ENCODE measurements at places on chromosomes 13 and 19. TPM values are rescaled to one million over a fixed set of nuclear protein-coding genes. Genes with fewer than 3 reads are reported as not detected.

Gene SERPINE3
- total RNA-seq = not detected

Gene DNAAF3
- 0.45 TPM for total RNA-seq

Gene KLK12
- not detected for total RNA-seq

DNA sequence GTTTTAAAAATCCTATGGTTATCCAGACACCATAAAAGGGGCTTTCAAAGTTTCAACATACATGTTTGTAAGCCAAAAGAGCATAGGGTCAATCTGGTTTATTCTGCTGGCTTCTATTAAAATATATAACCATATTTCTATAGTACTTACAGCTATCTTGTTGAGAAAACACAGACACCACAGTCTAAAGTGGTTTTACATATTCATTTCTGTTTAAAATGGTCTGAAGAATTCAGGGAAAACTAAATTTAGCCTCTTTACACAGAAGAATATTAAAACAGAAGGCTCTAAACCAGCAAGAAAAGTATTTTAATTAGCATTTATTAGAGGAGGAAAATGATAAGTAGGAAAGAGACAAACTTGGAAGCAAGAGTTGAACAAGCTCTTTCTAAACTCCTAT, 203.9 kb downstream of the LHFPL6 start:
- H3K36me3 ChIP-seq = no peaks in the 10 kb centered on the region
- no peaks in the 10 kb centered on the region for H3K4me1 ChIP-seq
- no peak overlapping the region for H3K27ac ChIP-seq
- H3K4me3 ChIP-seq = no peak overlapping the region
- no peaks in the 10 kb centered on the region for H3K27me3 ChIP-seq

GRCh38 chr19:46813839-46814358, 25.5 kb upstream of the SLC1A5 start:
- H3K36me3 ChIP-seq = no peaks in the 10 kb centered on the region
- H3K4me3 ChIP-seq = no peak overlapping the region
- no peaks in the 10 kb centered on the region for H3K4me1 ChIP-seq
- no peak overlapping the region for H3K27ac ChIP-seq
- no peaks in the 10 kb centered on the region for H3K27me3 ChIP-seq

DNA sequence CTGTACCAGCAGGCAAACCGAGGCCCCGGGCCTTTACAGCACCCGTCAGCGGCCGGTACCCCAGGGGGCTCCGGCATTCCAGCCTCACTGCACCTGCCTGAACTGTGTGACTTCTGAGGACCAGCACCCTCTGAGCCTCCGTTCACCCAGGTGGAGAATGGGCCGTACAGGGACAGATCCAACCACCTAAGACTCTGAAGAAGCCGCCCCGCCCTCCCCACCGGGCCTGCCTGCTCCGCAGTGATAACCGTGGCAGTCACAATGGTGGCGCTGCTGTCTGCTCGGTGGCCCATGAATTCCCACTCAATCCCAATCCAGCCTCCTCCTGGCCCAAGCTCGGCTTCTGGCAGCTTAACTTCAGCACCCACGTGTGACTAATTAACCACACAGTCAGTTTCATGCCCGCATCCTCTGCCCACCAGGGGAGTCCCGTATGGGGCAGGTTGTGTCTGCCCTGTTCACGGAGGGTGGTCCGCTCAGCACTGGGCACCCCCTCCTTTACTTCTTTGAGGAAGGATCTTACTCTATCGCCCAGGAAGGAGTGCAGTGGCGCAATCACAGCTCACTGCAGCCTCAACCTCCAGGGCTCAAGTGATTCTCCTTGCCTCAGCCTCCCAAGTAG, 3.4 kb downstream of the TCF3 start:
- no peak for DNase-seq
- H3K27me3 ChIP-seq = no peaks in the 10 kb centered on the region
- no peak overlapping the region for H3K27ac ChIP-seq
- peaks cover 3% of the 10 kb centered on the region for H3K36me3 ChIP-seq
- no peak overlapping the region for H3K4me3 ChIP-seq

DNA sequence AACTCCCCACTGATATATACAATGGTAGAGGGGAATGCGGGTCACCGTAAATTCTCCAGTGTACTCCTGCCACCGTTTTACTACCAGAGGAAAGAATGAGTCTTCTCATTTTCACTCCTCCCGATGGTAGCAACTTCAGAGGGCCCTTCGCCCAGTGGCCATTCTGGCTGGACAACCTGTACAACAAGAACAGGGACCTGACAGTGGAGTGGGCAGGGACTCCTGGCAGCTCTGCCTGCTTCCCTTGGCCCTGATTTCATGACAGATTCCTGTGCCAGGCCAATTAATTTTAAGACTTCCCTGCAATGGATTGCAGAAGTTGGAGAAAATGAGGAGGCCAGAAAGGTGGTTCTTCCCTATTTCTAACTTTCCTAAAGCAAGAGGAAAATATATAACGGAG, 148.9 kb downstream of the GPC6 start:
- no peak overlapping the region for H3K4me3 ChIP-seq
- no peaks in the 10 kb centered on the region for H3K4me1 ChIP-seq
- H3K36me3 ChIP-seq = no peaks in the 10 kb centered on the region
- no peak for DNase-seq
- no peak overlapping the region for H3K27ac ChIP-seq

DNA sequence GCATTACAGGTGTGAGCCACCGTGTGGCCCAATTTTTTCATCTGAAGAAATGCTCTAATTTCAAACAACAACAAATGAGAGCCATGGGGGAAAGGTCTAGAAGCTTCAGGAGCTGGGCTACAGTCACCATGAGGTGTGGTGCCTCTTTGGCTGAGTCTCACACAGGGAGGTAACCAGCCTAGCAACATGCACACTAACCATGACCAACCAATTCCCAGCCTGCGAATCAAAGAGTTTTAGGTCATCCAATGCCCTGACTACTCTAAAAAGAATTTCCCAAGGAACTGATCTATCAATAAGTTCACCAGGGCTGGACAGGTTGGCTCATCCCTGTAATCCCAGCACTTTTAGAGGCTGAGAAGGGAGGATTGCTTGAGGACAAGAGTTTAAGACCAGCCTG, 29.9 kb downstream of the PBX4 start:
- no peaks in the 10 kb centered on the region for H3K36me3 ChIP-seq

- no peaks in the 10 kb centered on the region for H3K36me3 ChIP-seq
- no peaks in the 10 kb centered on the region for H3K4me1 ChIP-seq
These were observed 25.8 kb downstream of the TNFSF9 start for GRCh38 chr19:6556480-6557195.

- H3K36me3 ChIP-seq = no peaks in the 10 kb centered on the region
- no peak for DNase-seq
- H3K27me3 ChIP-seq = no peaks in the 10 kb centered on the region
- no peak overlapping the region for H3K4me3 ChIP-seq
- no peak overlapping the region for H3K27ac ChIP-seq
These were observed 15.2 kb downstream of the PLEKHF1 start for GRCh38 chr19:29680447-29680846.

Gene ALKBH7
- total RNA-seq = 55.5 TPM

Gene RXFP2
- not detected for total RNA-seq

DNA sequence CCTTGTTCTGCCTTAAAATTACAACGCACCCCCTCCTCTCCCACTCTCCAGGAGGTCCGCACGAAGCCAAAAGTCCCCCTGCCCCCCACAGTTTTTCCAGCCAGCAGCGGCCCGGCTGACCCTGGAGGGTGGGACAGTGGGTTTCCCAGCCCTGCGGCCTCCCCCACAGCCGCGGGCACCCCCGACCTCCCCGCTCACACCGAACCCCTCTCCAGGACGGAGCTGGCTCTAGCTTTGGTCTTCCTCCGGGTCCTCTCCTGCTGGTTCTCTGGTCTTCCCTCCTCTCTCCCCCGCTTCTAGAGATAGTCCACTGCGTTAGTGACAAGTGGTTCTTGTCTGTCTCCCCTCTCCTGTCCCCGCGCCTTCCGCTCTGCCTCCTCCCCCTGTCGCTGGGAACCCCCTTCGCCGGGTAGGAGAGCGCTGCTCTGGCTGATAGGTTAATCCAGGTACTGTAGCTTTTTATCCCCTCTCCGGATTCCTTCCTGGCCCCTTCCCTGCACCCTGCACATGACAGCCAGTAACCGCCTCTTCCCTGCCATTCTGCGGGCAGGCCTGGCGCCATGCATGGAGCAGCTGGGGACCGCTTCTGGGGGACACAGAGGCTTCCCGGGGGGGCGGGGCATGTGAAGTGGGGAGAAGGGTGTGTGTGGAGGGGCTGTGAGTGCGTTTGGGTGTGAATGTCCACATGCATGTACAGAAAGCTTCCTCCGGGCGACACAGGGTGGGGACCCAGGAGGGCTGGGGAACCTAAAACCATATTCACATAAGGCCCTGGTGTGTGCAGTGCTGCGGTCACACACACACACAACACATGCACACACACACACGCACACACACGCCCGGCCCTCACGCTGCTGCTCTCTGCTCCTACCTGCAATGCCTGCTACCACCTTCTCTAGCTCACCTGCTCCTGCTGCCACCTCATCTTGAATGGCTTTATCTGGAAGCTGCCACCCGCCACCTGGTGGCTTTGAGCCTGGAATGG, 17.2 kb downstream of the PRR36 start:
- peaks cover 11% of the 10 kb centered on the region for H3K4me1 ChIP-seq
- no peak overlapping the region for H3K4me3 ChIP-seq
- no peak for DNase-seq
- H3K27ac ChIP-seq = no peak overlapping the region
- no peaks in the 10 kb centered on the region for H3K27me3 ChIP-seq

- no peak overlapping the region for H3K4me3 ChIP-seq
- H3K36me3 ChIP-seq = no peaks in the 10 kb centered on the region
- no peak overlapping the region for H3K27ac ChIP-seq
- H3K4me1 ChIP-seq = no peaks in the 10 kb centered on the region
These were observed 112.3 kb upstream of the FRY start for GRCh38 chr13:31919241-31919640.

DNA sequence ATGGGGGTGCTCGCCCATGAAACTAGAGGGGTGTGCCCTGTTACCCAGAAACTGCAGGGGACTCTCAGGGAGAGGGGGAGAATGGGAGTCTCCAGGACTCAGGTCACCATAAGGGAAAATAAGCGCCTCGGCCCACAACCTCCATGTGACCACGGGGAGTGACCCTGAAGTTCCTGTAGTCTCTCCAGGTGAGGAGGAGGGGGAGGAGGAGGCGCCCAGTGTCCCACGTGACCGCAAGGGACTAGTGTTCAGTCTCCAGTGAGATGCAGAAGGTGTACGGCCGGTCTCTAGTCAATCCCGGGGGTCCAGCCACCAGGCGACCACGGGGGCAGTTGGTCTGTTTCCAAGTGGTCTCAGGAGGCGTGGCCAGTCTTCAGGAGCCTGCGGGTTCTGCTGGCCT, 16.0 kb downstream of the TM6SF2 start:
- no peaks in the 10 kb centered on the region for H3K36me3 ChIP-seq
- no peaks in the 10 kb centered on the region for H3K27me3 ChIP-seq
- H3K4me1 ChIP-seq = no peaks in the 10 kb centered on the region
- DNase-seq = peak; percentile 56

DNA sequence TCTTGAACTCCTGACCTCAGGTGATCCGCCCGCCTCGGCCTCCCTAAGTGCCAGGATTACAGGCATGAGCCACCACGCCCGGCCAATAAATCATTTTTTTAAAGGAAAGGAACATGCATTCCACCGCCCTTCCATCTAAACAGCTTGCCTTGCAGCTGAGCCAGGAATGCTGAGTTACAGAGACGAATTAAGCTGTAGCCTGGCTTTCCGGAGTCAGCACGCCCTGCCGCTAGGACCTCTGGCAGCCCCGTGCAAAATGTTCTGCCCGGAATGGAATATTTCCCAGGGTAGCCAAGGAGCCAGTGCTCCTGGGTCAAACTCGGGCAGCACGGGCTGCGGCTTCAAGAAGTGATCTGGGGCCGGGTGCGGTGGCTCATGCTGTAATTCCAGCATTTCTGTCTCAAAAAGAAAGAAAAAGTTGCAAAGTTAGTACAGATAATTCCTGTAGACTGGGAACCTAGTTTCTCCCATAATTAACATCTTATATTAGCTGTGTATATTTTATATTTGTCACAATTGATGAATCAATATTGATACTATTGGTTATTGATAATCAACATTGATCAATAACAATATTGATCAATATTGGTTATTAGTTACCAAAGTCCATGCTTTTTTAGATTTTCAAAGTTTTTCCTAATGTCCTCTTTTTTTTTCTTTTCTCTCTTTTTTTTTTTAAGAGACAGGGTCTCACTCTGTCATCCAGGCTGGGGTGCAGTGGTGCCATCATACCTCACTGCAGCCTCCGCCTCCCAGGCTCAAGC, 19.2 kb downstream of the ATCAY start:
- no peak overlapping the region for H3K4me3 ChIP-seq
- H3K27me3 ChIP-seq = no peaks in the 10 kb centered on the region
- no peak for DNase-seq
- H3K4me1 ChIP-seq = no peaks in the 10 kb centered on the region
- no peaks in the 10 kb centered on the region for H3K36me3 ChIP-seq
- no peak overlapping the region for H3K27ac ChIP-seq

DNA sequence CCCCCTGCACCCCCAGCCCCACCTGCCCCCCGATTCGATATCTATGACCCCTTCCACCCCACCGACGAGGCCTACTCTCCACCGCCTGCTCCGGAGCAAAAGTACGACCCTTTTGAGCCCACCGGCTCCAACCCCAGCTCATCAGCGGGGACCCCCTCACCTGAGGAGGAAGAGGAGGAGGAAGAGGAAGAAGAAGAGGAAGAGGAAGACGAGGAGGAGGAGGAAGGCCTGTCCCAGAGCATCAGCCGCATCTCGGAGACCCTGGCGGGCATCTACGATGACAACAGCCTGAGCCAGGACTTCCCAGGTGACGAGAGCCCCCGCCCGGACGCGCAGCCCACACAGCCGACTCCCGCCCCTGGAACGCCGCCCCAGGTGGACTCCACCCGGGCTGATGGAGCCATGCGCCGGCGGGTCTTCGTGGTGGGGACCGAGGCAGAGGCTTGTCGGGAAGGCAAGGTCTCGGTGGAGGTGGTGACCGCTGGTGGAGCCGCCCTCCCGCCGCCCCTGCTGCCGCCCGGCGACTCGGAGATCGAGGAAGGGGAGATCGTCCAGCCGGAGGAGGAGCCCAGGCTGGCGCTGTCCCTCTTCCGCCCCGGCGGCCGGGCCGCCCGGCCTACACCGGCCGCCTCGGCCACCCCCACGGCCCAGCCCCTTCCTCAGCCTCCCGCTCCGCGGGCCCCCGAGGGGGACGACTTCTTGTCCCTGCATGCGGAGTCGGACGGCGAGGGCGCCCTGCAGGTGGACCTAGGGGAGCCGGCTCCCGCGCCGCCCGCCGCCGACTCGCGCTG, 9.2 kb downstream of the SCAF1 start:
- H3K4me3 ChIP-seq = no peak overlapping the region
- no peaks in the 10 kb centered on the region for H3K4me1 ChIP-seq
- no peaks in the 10 kb centered on the region for H3K27me3 ChIP-seq
- H3K36me3 ChIP-seq = peaks cover 5% of the 10 kb centered on the region

DNA sequence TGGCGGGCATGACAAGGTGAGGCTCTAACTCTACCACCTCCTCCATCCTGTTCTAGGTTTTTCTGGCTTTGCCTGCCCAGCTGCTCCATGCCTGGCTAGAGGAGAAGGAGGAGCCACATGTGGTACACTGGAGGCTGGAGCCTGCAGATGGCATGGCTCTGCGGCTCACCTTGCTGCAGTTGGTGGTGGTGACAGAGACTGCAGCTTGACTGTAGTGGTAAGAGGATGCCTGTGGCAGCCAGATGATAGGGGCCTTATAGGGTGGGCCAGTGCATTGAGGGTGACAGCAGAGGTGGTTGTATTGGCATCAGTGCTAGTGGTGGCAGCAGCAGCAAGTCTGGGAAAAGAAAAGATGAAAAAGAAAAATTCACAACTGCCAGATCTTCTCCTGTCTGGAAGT, 146.2 kb downstream of the TNFRSF19 start:
- no peak overlapping the region for H3K4me3 ChIP-seq
- H3K27me3 ChIP-seq = no peaks in the 10 kb centered on the region
- H3K4me1 ChIP-seq = peaks cover 22% of the 10 kb centered on the region

Gene PABPC3
- 0.59 TPM for total RNA-seq

Gene EFNA2
- total RNA-seq = 18.6 TPM

Data from Caco-2 (cell line).